ENCODE measurements at places on chromosomes 1 and 21.
A peak's percentile ranks its signal among the peaks of the same experiment; 100 is the strongest.

GRCh38 chr21:32312976-32313375 is 14.3 kb downstream of the MRAP start:
- no peak for DNase-seq

- DNase-seq: no peak
Measured at GRCh38 chr1:109399326-109399957, 1.7 kb upstream of the SORT1 start.

DNA sequence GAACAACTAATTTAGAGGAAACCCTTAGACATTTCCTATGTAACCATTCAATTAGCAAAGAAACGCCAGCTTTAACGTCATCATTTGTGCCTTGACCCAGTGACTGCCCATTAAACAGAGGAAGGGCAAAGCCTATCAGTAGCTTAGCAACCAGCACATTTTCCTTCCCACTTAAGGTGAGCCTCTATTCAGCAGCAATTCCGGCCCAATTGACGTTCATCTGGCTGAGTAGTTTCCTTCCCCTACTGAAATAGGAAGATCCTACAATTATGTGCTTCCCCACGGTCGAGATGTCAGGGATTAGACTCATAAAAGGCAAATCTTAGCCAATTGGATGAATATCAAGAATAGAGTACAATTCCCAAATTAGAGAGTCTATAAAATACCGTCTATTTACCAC is 482.1 kb upstream of the ADAMTS5 start:
- no peak for DNase-seq

DNA sequence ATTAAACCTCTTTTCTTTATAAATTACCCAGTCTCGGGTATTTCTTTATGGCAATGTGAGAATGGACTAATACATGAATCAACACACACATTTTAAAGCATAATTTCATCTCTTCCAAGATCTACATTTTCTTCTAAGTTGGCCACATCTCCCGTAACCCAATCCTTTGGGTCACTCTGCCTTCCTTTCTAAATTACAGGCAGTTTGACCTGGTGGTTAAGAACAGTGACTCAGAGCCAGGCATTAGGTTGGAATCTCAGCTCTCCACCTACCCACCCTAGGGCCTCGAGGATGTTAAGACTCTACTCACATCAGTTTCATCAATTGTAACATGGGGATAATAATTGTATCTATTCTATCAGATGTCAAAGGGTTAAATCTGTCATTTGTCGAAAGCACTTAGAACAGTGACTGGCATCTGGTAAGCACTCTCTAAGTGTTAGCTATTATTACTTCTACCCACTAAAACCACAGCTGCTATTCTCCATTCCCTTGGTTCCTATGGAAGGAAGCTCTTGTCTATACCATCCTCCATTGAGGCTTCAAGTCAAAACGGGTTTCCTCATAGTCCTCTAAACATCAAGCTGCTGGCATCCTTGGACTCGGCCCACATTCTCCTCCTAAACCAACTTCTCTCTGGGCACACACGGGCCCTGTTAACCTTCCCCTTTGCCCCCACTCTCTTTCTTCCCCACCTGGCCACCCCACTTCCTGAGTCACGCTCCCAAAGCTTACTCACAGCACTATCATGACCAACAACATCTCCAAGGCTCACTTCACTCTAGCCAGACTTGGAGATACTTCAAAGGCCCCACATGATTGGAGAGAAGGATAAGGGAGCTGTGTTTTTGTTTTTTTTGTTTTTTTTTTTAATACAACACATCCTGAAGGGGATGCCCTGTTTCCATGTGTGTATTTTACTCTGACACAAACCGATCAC is 116.9 kb downstream of the TGFBR3 start:
- DNase-seq: no peak

DNA sequence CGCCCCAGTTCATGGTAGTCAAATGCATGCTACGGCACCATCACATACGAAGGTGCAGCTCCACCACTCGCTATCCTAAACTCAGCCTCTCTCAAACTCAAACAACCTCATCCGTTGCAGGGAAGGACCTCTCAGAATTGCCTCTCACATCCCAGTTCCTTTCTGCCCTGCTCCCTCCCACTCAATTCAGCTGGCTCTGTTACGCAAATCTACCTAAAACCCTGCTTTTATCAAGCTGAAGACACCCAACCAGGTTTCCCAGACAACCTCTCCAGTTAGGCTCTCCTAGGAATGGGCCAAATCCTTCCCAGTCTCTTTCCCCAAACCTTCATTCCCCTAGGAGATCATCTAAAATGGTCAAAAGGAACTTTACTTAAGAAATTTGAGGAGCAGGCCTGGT is 62.9 kb downstream of the CLSTN1 start:
- DNase-seq: no peak

- DNase-seq: no peak
Measured at GRCh38 chr1:243266231-243266630, 10.4 kb downstream of the SDCCAG8 start.

- no peak for DNase-seq
Measured at GRCh38 chr1:31708324-31708723, 4.5 kb upstream of the COL16A1 start.

- DNase-seq: no peak
Measured at GRCh38 chr1:21378705-21379494, 61.0 kb upstream of the NBPF3 start.

DNA sequence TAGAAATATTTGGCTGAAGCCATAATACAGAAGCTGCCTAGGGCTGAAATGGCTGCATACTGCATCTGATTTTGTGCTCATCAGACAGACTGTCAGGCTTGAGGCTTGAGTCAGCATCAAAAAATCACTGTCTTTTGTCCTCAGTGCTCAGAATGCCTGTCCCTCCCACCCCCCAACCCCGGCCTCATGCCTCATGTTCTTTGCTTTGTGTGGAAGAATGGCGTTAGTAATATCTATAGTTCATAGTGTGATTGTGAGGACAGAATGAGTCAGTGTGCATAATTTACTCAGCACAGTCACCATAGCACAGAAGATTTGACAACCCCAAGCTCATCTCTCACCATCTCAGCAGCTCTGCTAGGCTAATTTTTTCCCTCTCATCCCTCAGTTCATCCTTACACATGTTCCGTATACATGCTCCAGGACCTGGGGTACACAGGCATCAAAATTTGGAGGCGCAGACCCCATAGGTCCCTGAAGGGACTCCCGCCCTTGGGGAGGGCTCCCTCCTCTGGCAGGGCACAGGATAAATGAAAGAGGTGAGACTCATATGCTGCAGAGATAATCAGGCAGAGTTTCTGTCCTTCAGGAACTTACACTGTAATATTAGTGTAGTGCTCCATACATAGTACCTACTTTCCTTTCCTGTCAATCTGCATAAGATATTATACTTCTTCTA is 159.1 kb upstream of the C8B start:
- DNase-seq: no peak

GRCh38 chr1:163035446-163036249 is 33.5 kb upstream of the RGS4 start:
- no peak for DNase-seq

DNA sequence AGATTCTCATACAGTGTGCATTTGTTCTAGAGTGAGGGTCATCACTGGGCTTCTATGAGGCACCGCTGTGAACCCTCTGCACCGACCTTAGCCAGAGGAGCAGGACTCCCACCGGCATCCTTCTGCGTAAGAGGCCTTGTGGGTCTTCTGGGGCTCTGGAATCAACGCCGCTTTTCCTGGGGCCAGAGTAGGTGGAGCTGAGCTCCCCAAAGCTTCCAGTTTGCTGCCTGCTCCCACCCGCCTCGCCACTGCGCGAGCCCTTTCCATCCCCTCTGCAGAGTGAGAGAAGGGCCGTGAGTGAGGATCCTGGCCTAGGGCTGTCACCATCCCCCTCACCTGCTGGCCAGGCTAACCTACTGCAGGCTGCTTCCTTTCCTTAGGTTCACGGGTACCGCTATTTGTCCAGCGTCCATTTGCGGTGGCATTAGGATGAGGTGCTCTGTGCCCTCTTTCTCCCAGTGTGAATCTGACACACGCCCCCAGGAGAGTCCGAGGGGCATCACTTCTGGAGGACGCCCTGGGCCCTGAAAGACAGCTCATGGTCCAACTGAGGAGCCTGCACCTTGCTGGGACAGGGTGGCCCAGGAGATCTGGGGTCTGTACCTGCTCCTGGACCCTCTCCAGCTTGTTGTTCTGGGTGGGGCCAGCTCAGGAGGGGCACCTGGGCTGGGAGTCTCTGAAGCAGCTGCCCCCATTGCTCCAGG is 36.2 kb downstream of the UMODL1 start:
- DNase-seq: no peak

DNA sequence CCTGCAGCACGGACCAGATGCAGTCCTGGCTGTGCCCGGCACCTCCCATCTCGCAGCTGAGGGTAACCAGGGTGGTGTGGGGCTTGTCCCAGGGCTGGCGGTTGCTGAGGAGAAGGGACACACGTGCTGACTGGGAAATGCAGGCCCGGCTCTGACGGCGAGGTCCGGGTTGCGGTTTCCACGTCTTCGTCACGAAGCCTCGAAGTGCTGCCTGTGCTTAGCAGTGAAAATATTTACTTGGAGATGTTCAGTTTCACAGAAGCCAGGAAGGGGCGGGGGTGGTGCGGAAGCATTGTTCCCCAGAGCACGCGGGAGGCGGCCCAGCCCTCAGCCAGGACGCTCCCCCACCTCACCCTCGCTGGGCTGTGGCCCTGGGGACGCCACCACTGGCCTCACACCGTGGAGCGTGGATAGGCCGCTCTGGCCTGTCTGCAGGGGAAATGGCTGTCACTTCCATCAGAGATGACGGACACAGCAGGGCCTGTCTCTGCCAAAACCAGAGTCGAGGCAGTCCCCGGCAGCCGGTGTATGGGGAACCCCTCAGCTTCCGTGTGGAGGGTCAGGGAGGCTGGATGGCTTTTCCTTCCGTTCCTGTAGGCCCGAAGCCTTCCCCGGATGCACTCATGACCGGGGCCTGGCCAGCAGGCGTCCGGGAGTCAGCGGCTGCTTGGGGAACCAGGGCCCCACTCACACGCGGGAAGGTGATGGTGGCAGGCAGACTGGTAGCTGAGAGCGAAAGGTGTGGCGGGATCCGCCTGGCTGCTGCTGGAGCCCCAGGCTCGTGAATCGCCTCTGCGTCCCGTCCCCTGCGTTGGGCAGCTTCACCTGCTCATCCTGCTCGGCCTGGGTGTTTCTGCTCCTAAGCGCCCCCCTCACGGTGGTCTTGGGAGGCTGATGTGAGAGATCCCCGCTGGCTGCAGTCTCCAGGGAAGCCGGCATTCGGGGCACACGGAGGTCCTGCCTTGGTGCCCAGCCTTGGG is 14.7 kb upstream of the POFUT2 start:
- DNase-seq: peak; percentile 50

GRCh38 chr1:173669491-173669941 is at the start of gene ANKRD45:
TSS of gene ANKRD45 (minus strand) at chr1:173669851. CDS start at chr1:173659418, 10,433 bp downstream.
- DNase-seq: no peak

DNA sequence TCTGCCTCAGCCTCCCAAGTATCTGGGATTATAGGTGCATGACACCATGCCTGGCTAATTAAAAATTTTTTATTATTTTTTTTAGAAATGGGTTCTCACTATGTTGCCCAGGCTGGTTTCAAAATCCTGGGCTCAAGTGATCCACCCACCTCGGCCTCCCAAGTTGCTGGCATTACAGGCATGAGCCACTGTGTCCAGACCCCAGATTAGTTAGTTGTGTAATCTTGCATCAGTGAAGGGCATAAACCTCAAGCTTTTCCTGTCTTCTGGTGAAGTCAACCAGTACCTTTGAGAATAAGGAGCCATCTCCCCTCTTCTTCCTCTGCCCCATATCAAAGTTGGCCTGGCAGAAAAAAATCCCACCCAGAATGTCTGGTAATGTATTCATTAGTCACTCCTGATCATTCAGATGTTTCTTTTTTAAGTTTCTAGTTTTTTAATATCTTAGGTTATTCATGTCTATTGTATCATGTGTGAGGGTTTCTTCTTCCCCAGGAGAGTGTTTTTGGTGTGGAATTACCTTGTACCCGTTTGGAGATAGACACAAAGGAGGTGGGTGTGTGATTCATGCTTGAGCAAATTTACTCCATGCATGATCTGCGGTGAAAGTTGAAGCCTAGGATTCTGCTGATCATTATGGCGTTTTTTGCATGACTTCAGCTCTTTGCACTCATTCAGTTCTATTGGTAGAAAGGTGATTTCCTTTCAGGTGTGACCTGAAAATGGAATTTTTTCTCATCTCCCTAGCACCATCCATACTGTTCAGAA is 144.0 kb downstream of the FMN2 start:
- DNase-seq: no peak

- no peak for DNase-seq
Measured at GRCh38 chr1:207844371-207844770, 66.6 kb downstream of the CD34 start.

DNA sequence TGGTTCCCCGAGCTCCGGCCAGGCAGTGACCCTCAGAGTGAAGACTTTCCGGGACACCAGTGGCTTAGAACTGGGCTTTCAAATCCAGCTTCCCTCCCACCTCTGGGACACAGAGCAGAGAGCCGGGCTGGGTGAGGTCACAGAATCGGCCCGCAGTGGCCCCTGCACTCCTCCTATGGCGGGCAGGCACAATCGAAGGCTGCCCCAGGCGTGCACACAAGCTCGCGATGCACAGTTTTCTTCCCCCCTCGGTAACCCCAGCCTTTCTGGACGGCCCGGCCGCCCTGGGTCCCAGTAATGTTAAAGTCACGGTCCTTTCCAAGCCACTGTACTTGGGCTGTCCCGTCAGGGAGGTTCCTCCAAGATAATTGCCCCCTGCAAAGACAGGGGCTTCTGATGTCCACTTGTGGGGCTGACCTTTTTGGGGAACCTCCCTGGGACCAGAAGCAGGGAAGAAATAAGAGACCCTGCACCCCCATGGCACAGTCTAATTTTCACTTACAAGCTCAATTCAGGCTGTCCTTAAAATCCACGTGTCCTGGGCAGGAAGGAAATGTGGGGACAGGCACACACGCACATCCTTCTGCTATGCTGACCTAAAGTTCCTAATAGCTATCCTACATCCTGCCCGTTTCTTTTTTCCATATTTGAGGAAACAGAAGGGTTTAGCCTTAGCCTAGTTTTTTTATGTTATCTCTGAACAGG is 13.7 kb downstream of the TFF3 start:
- no peak for DNase-seq

DNA sequence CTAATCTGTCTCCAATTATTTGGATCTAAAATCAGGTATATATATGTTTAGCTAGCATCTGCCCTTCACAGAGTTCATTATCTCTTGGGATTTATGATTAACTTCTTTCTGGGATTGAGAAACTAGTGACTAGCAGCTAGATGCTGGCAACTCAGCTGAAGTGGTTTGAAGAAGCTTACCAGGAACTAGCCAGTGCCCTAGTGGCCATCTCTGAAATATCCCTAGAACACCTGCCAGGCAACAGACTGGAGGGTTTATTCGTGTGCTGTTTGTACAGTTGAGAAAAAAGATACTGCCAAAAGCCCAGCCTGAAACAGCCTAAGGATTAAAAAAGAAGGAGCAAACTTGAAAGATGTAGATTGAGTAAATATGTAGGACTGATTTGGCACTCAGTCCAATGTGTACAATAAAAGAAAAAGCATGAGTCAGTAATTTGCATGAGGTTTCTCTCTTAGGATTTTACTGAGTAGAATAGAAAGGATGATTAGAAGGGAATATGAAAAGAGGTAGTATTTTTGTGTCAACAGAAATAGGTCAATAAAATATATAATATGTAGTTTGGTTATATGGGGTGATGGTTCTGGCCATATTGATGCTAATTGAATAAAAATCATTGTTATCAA is 1144.6 kb upstream of the ADGRL2 start:
- DNase-seq: no peak

- no peak for DNase-seq
Measured at GRCh38 chr1:53440633-53441032, 18.6 kb upstream of the DMRTB1 start.
